ENCODE measurements at places on chromosomes 12 and 14.
A peak's percentile ranks its signal among the peaks of the same experiment; 100 is the strongest.

GRCh38 chr12:11661491-11662089 lies 12.1 kb downstream of the ETV6 start:
- DNase-seq, result no peak

DNA sequence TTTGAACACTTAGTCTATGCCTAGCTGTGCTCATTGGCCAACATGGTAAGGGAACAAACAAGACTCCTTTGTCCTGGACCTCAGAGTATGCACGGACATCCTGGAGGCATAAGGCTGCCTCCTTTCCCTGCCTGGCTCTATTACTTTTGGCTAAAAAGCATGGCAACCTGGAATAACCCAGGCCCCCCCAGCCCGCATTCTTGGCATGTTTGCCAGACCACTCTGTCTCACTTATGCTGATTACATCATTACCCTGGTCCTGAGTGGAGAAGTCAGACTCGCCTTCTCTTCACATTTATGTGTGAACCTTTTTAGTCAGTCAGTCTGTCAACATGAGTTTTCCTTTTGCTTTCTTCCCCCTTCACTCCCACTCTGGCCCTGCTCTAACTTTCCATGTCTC lies 58.0 kb upstream of the ELK3 start:
- DNase-seq, result no peak

- DNase-seq, result no peak
Measured at GRCh38 chr12:105368047-105368646, 37.7 kb downstream of the C12orf75 start.

- no peak for DNase-seq
Measured at GRCh38 chr14:93984070-93984469, 7.7 kb upstream of the ASB2 start.

- no peak for DNase-seq
Measured at GRCh38 chr14:35390577-35391387, 13.8 kb downstream of the NFKBIA start.

- DNase-seq, result peak; percentile 59
Measured at GRCh38 chr14:20609215-20610001, 18.2 kb upstream of the RNASE12 start.

DNA sequence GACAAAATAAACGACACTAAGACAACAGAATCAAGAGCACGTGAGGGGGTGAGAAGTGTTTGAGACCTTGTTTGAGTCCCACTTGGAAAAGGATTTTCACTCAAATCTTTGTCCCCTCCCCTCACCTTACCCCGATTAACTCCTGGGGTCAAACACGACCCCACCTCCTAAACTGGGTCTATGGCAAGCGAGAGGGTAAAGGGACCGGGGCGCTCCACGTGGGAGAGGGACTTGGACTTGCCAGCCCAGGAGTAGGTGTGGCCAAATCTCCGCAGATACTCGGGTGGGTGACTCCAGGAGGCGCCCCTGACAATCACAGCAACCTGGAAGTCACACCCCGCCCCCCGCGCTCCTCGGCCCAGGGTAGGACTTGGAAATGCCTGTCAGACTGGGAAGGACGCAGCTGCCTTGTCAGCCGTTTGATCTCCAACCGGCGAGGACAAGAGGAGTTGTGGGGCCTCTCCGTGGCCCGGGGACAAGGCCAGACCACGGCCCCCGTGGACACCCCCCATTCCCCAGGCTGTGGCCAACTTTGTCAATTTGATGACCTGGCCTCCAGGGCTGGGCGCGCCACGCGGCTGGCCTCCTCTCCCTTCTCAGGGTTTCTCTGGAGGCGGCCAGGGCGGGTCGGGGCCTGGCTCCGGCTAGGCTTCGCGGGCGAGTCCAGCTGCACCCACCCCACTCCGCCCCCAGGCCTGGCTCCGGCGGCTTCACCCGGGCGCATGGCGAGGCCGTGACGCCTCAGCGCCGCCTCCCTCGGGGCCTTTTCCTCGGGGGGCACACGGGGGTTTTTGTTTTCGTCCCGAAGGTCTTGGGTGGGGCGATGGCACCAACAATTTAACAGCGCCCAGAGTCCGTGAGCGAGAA lies 1.1 kb upstream of the BCL11B start:
- DNase-seq, result peak; percentile 28

- no peak for DNase-seq
Measured at GRCh38 chr12:54004841-54005530, 3.8 kb upstream of the HOXC8 start.

GRCh38 chr12:18492372-18493025 lies 231.2 kb downstream of the PIK3C2G start:
- no peak for DNase-seq
